Aorta (tissue), 5 donors: ENCODE measurements at places on chromosomes 3 and 15. TPM values are rescaled to one million over a fixed set of nuclear protein-coding genes. Genes with fewer than 3 reads are reported as not detected.

- no peaks in the 10 kb centered on the region for H3K36me3 ChIP-seq
- H3K4me3 ChIP-seq = no peak overlapping the region
- H3K27me3 ChIP-seq = no peaks in the 10 kb centered on the region
- H3K27ac ChIP-seq = no peak overlapping the region
- DNase-seq = no peak
These were observed 25.2 kb upstream of the MAGEF1 start for GRCh38 chr3:184737063-184737462.

GRCh38 chr3:131260525-131260924 is 121.0 kb upstream of the NUDT16 start:
- no peaks in the 10 kb centered on the region for H3K27me3 ChIP-seq
- H3K4me1 ChIP-seq = no peaks in the 10 kb centered on the region
- no peak overlapping the region for H3K4me3 ChIP-seq
- H3K27ac ChIP-seq = no peak overlapping the region

- H3K27ac ChIP-seq = no peak overlapping the region
- H3K4me1 ChIP-seq = no peaks in the 10 kb centered on the region
- H3K36me3 ChIP-seq = no peaks in the 10 kb centered on the region
- DNase-seq = no peak
- no peak overlapping the region for H3K4me3 ChIP-seq
These were observed 248.7 kb upstream of the CBLB start for GRCh38 chr3:106117490-106117858.

- no peak for DNase-seq
- H3K36me3 ChIP-seq = no peaks in the 10 kb centered on the region
- no peaks in the 10 kb centered on the region for H3K4me1 ChIP-seq
- H3K4me3 ChIP-seq = peak overlapping the region; percentile 22
- no peaks in the 10 kb centered on the region for H3K27me3 ChIP-seq
These were observed 584 bp upstream of the LARS2 start for GRCh38 chr3:45387636-45388348.

MKRN3 gene
- 1.6 TPM for total RNA-seq

ACVR2B gene
- total RNA-seq = 8.2 TPM
